Adipocyte (in vitro differentiated cells): ENCODE measurements at places on chromosomes 16 and 17.

DNA sequence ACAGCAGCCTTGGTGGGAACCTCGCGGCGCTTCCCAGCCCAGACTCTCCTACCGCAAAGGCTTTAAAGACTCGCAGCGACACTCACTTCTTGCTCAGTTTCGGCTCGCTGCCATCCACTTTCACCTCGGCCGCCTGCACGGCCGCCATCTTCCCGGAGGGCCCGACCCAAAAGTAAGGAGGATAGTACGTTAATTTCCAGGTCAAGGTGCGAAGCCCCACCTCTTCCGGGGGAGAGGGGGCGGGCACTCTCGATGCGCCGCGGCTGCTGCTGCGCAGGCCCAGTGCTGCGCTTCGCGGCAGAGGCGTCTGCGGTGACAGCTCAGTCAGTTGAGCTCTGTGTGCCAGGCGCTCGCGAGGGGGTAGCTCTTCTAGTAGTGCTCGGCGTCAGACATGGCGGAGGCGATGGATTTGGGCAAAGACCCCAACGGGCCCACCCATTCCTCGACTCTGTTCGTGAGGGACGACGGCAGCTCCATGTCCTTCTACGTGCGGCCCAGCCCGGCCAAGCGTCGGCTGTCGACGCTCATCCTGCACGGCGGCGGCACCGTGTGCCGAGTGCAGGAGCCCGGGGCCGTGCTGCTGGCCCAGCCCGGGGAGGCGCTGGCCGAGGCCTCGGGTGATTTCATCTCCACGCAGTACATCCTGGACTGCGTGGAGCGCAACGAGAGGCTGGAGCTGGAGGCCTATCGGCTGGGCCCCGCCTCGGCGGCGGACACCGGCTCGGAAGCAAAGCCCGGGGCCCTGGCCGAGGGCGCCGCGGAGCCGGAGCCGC, at the start of the genes KARS1 and TERF2IP:
Gene KARS1, minus strand, starts transcription at position 174 of the 773 bp plus-strand sequence. Its CDS starts 26 bp downstream, at position 148.
Gene TERF2IP, plus strand, starts transcription at position 282 of the 773 bp plus-strand sequence. Its CDS starts 110 bp downstream, at position 392.
- DNase-seq, result peak; percentile 97

DNA sequence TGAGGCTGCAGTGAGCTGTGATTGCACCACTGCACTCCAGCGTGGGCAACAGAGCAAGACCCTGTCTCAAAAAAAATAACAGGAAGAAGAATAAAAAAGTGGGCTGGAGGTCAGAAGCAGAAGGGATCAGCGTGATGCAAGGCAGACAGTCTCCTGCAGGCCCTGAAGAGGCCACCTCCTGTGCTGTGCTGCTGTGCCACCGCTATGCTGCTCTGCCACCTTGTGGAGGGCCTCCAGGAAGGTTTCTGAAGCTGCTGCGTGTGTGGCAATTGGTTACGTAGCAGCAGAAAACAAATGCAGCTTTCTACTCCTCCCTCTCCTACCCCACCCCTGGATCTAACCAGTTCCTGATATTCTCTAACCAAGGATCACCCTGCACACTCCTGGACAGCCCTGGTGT, 815.5 kb downstream of the KCNJ18 start:
- DNase-seq, result no peak

DNA sequence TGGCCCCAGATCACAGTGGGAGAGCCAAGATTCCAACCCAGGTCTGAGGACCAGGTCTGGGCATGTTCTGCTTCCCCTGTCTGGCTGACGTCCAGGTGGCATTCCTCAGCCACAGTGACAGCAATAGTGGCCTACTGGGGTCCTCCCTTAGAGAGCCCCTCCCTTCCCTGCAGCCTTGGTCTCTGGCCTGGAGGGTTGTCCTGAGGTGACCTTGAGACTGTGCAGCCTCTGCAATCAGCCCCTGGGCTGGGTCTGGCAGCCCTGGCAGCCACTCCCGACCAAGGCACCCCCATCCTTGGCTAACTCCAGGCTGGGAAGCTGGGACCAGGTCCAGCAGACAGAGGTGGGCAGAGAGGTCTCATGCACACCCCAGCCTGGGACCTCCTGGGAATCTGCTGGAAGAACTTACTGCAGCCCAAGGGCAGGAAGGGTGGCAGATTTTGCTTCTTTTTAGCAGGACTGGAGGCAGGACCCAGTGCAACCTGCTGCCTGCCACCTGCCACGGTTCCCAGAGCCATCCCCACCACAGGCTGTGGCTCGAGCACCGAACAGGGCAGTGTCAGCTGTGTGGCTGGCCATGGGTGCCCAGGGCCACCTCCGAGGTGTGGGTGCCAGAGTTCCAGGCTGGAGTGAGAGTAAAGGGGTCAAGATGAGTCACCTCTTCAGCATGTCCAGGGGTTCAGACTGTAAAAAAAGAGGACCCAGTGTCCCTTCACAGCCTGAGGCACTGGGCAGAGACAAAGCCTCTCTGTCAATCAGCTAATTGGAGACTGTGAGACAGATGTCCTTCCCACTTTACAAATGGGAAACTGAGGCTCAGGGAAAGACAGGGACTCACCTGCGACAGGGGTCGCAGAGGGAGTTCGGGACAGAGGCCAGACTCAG, 12.6 kb downstream of the GRB7 start:
- no peak for DNase-seq

DNA sequence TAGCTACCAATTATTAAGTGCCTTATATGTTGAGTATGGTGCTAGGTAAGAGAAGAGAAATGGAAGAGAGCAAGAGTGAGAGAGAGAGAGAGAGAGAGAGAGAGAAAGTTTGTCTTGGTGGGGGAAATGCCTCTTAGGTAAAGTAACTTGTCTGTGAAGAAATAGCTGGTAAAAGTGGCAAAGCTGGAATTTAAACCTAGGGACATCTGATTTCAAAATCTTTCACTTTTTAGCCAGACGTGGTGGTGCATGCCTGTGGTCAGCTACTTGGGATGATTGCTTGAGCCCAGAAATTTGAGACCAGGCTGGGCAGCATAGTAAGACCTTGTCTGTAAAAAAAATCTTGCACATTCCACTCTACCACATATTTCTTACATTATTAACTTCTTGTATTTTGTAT, 23.0 kb upstream of the CDR2 start:
- DNase-seq, result peak; percentile 97

- DNase-seq, result peak; percentile 96
Measured at GRCh38 chr16:53052519-53053501, at the start of gene CHD9NB. TSS of gene CHD9NB (minus strand) at chr16:53052897. CDS start at chr16:53044158, 8,739 bp downstream.

DNA sequence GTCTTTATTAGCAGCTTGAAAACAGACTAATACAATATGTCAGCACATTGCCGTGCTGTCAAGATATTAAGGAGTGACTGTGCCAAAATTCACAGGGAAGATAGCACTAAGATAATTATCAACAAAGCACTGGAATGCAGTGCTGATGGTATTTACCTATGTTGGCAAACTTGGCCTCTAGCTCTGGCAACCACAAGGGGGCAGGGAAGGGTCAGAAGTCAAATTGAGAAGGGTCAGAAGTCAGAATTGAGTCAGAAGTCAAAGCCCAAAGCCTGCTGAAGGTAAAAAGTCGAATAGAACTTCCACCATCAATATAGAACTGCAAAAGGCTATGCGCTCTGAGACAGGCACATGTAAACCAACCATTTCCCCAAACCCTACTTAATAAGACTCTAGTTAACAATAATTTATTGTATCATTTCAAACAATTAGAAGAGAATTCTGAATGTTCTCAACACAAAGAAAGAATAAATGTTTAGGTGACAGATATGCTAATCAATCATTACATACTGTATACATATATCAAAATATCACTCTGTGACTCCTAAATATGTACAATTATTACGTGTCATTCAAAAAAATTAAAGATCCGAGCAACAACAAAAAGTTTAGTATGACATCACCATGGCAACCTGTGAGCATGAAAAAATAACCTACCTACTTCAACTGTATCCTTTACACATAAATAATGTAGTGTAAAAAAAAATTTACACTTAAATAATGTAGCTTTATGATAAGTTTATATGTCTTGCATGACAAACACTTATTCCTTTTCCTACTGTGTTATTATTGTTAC, 916.1 kb downstream of the KCNJ2 start:
- no peak for DNase-seq

DNA sequence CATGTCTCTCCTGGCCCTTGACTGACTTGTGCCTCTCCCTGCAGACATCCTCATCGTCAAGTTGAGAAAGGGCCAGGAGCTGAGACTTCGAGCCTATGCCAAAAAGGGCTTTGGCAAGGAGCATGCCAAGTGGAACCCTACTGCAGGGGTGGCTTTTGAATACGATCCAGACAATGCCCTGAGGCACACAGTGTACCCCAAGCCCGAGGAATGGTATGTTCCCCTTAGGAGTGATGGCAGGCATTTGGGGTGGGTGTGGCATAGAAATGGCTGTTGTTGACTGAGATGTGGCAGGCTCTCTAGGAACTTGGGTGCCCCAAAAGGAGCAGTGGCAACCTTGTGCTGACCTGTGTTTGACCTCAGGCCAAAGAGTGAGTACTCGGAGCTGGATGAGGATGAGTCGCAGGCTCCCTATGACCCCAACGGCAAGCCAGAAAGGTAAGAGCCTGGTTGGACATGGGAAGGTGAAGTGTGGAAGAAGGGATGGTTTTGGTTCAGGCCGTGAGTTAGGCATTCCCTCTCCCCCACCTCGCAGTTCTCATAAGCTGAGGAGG, 7.5 kb downstream of the POLR2C start:
- DNase-seq, result peak; percentile 24
